ENCODE measurements at places on chromosomes 5 and 9. TPM values are rescaled to one million over a fixed set of nuclear protein-coding genes. Genes with fewer than 3 reads are reported as not detected.

GRCh38 chr9:94083384-94083783 lies 880 bp upstream of the PTPDC1 start:
- DNase-seq: no peak

Gene IFNB1
- not detected for total RNA-seq

DNA sequence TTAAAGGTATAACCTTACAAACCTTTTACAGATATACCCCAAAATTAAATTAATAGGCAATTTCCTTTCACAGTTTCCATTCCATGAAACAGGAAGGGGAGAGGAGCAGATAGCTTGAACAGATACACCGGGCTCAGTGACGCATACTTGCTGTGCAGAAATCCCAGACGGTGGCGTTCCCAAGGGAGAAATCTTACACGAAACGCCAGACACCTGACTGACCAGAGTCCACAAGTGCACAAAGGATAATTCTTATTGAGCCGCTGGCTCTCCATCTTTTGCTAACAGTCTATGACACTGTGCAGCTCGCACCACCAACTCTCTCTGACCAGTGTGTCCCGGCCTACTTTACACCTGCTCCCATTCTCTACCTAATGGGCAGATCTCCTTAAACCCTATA lies 37.4 kb downstream of the PTCH1 start:
- no peak for DNase-seq

GRCh38 chr5:11522796-11523195 lies 381.4 kb downstream of the CTNND2 start:
- DNase-seq: no peak
